ENCODE measurements at places on chromosomes 4 and X. TPM values are rescaled to one million over a fixed set of nuclear protein-coding genes. Genes with fewer than 3 reads are reported as not detected.

GRCh38 chr4:95640311-95640710, 91.5 kb upstream of the UNC5C start:
- DNase-seq = no peak

DNA sequence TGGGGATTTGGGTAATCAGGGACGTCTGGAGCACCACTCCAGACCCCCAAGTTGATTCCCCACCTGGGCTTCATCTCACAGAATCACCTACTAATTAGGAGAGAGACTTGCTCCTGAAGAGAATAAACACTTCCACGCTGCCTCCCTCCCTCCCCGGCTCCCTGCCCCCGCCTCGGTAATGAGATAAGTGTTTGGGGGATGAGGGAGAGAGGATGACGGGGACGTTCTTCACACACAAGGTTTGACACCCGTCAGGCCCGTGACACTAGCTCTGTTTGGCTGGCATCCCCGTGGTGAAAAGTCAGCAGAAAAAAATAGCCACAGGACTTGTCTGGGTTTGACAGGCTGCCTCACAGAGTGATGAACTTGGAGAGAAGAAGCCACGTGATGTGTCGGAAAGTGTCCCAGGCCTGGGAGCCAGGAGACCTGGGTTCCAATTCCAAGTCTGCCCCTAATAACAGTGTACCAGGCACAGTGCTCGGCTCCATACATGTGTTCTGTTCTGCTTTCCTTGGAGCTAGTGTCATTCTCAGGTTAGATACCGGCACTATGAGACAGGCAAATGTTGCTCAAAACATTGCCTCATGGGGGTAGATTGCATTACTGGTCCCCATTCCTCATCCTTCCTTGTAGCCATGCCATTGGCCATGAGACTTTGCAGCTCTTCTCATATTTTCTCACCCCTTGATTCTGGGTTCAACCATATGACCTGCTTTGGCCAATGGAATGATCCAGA, 578.0 kb downstream of the BCOR start:
- no peak for DNase-seq

The IL13RA2 gene
- total RNA-seq = 0.57 TPM

DNA sequence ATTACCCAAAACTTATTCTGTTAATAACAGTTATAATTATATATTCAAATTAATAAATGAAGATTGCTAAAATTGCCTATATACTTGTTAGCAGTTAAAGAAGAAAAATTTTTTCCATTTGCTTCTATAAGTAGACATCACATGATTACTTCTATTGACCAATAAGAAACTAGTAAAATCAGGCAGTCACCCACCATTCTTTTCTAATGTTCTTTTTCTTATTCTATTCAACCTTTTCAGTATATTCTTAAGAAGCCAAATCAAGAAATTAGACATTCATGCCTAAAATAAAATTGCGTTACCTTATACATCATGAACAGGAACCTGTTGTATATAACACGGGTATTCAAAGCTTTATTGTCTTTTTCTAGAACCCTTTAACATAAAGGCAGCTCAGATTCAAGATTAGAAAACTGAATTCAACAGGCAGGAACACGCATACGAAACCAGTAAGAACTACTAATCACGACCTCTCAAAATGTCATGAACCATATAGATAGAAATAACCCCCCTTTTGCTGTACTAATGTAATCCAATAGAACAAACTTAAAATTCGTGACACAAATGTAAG, 568.1 kb upstream of the DIPK2B start:
- DNase-seq = no peak

The CNGA1 gene
- not detected for total RNA-seq

DNA sequence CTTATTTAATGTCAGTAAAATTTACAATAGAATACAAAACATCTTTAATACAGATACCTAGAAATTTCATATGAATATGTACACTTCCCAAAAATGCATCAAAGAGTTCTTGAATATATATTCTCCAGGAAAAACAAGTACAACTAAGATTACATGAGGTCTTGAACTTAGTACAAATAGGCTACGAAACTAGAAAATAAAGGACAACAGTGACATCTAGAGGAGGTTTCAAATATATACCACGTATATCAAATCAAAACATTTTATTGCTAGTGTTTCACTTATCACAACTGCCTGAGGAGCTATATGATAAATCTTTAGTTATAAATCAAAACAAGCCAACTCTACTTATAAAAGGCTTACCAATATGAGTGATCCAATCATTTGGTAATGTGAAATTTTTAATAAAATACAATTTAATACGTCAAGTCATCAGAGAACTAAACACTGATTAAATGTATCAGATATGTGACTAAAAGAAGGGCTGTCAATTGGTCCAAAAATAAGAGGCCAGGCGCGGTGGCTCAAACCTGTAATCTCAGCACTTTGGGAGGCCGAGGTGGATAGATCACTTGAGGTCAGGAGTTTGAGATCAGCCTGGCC, 36.6 kb downstream of the ANAPC10 start:
- DNase-seq = no peak

- DNase-seq = no peak
Observed at GRCh38 chr4:78721747-78722146, 54.4 kb upstream of the BMP2K start.

DNA sequence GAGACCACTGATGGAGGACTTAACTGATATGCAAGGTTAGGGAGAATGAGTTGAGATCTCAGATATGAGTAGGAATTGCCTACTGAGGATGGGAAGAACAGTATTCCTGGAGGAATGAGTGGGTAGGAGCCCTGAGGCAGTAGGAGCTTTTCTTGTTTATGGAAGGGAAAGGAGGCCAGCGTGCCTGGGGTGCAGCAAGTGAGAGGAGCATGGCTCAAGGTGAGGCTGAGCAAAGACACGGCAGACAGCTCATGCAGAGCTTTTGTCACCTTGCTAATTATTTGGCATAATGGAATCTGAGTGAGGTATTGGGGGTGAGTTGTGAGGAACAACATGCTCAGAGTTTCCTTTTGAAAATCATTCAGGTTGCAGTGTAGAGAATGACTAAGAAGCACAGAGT, 65.3 kb upstream of the IBSP start:
- no peak for DNase-seq

The ZFYVE28 gene
- 1.4 TPM for total RNA-seq

All from neural crest cell (in vitro differentiated cells).